GM19239 (cell line): ENCODE measurements at places on chromosomes 2 and 18.

GRCh38 chr2:230930928-230931555 is 6.0 kb upstream of the GPR55 start:
- no peak for DNase-seq

GRCh38 chr2:75023666-75024455 is 65.4 kb downstream of the POLE4 start:
- no peak for DNase-seq

DNA sequence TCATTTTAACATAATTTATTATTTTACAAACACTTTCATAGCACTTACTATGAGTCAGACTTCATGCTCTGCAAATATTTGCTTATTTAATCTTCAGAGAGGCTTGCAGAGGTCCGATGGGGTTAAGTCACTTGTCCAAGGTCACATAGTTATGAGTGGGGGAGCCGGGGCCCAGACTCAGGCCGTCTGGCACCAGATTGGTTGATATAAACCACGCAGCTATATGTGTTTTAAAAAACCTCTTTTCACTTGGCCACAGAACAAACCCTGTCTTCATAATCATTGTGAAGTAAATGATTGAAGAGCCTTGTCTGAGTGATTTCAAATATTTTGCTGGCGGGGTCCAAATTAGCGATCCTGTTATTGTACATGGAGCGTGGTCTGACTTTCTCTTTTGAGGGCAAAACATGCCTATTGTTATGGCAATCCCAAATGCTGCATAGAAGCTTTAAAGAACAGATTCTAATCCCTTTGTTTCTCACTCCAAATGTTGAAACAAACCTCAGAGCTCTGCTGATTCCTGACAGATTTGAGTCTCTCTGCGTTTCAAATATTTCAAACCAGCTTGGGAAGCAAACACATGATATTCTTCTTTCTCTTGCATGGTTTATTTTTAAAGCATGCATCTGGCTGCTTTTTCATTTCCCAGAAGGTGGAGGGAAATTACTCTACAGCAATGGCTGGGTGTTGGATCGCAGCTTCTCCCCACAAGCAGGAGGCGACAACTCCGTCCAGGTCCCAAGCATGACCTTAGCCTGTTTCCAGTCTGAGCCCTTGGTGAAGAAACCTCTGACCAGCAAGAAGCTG is 142.4 kb downstream of the DDX1 start:
- DNase-seq, result no peak

- no peak for DNase-seq
Measured at GRCh38 chr18:48580782-48581181, 42.0 kb downstream of the CTIF start.

- no peak for DNase-seq
Measured at GRCh38 chr2:26634636-26635230, 6.4 kb downstream of the CIB4 start.

DNA sequence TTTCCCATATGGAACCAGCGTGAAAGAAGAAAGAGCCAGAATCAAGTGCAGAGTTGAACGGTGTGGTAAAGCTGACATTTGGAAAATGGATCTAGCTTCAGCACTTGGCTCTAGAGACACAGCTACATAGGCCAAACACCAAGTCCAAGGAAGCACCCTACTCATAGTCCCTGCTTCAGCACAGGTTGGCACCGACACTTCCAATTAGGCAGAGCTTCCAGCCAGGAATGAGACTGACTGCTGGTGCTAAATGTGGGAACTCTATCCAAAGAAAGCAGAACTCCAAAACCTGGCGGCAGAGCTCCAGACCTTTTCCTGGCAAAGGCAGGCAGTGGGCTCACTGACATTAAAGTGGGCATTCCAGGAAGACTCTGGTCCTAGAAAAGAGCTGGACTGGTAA is 125.4 kb upstream of the CTNNA2 start:
- DNase-seq, result no peak

DNA sequence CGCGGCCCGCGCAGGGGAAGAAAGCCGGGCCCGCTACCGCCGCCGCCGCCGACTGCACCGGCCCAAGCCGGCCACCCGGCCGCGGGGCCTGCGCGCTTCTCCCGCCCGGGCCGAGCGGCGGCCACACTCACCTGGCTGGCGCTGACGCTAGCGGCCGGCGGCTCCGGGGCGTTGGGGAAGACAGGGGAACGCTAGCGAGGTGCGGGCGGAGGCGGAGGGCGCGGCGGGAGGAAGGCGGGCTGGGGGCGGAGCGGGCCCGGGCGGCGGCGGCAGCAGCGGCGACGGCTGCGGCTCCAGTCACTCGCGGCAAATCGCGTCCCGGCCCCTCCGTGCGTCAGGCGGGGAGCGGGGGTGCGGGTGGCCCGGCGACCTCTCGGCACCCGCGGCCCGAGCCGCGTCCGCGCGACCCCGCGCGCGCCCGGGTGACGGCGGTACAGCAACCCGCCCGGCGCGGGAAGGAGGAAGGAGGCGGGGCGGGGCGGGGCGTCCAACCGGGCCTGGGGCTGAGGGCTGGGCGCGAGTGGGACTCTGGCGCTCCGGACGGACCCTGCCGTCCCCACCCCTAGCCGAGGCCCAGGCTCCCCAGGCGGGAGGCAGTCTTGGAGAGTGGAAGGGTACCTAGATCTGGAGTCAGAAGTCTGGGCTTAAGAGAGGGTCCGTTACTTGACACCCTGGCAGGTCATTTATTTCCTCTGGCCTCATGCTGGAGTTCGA is at the start of gene SESTD1:
Gene SESTD1, minus strand, starts transcription at position 465 of the 714 bp plus-strand sequence. CDS start 72,991 bp downstream, outside the sequence.
- peak; percentile 56 for DNase-seq

- DNase-seq, result no peak
Measured at GRCh38 chr2:143528021-143528420, 398.8 kb downstream of the ARHGAP15 start.

- no peak for DNase-seq
Measured at GRCh38 chr2:73053316-73054114, 18.0 kb downstream of the SFXN5 start.

DNA sequence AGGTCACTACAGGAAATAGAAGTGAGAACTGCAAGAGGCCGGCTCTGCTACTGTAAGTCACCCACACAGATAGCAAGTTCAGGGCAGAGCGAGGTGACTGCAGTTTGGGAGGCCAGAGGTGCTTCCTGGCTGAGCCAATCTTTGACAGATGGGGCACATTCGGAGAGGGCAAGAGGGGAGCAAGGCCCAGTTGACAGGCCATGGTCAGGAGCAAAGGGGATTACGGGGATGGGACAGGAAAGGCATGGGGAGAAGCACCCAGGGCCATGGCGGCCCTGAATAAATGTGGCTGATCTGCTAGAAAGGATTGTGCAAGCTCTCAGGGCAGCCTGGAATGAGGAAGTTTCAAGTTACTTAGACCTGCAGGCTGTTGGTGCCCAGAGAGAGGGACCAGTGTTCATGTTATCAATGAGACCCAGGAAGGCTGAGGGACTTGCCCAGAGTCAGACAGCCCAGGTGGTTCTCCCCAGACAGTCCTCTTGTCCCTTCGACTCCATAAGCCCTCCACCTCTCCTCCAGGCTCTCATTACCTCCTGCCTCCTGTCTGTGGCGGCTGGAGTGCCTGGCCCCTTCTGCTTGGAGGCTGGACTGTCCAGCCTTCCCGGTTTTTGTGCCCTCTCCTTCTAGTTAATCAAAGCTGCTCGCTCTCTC is 123.3 kb downstream of the CTIF start:
- DNase-seq, result no peak

DNA sequence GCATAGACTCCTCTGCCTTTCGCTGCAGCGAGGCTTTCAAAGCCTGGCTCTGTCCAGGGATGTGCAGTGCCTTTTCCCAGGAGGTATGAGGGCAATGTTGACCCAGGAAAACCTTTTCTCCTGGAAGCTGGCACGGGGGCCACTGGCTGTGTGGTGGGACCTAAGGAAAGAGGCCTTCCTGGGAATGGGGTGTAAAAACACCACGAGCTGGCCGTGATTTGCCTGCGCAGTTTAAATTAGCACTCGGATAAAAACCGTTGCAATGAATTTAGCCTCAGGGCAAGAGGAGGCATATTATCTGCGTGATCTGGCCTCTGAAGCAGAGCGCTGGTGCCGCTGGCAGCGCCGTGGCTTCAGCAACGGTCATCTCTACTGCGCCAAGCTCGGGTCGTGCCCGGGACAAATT is 3.0 kb downstream of the OSR1 start:
- DNase-seq, result no peak
